ENCODE measurements at places on chromosomes 6 and 20. TPM values are rescaled to one million over a fixed set of nuclear protein-coding genes. Genes with fewer than 3 reads are reported as not detected.

The TMEM217 gene
- 0.99 TPM for total RNA-seq

The LY6G6C gene
- not detected for total RNA-seq

The ASF1A gene
- 19.7 TPM for total RNA-seq

The HDGFL1 gene
- not detected for total RNA-seq

The FAM162B gene
- total RNA-seq = not detected

The GRM1 gene
- total RNA-seq = not detected

The EFHC1 gene
- total RNA-seq = 18.1 TPM

The PMEPA1 gene
- 1,302 TPM for total RNA-seq
